ENCODE measurements at places on chromosomes 4 and X.
A peak's percentile ranks its signal among the peaks of the same experiment; 100 is the strongest.

DNA sequence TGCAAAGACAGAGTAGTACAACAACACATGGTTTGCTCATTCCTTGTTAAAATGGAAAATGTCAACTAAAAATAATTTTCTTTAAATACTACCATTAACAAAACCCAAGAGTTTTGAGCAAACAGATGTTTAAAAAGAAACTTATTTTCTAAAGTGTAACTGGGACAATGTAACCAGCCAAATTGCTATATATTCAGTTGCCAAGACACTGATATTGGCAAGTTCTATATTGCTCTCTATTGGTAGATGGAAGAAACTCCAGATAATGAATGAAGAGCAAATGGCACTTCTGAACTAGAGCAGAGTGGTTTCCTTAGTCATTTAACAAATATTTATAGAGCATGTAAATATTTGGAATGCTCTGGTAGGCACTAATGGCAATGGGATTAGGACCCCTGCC is 966.2 kb downstream of the RPA4 start:
- no peak for DNase-seq

GRCh38 chr4:41120297-41121217 is 93.8 kb downstream of the APBB2 start:
- DNase-seq, result no peak

- DNase-seq, result no peak
Measured at GRCh38 chrX:123830309-123830708, 29.5 kb upstream of the XIAP start.

DNA sequence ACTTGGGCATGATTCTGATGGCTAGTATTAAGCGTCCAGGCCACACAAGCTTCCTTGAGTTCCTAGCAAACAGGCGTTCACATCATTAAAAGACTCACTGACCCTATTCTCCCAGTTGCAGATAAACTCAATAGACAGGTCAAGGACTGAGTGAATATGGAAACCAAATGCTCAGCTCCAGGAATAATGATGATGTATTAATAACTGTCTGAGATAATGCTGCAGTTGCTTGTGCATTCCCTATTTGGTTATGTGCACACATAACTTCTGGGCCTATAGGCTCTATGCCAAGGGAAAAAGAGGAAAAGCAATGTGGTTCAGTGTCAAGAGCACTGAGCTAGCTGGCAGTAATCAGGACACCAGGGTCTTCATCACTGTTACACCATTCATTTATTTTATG is 3.5 kb downstream of the RAB9B start:
- no peak for DNase-seq

DNA sequence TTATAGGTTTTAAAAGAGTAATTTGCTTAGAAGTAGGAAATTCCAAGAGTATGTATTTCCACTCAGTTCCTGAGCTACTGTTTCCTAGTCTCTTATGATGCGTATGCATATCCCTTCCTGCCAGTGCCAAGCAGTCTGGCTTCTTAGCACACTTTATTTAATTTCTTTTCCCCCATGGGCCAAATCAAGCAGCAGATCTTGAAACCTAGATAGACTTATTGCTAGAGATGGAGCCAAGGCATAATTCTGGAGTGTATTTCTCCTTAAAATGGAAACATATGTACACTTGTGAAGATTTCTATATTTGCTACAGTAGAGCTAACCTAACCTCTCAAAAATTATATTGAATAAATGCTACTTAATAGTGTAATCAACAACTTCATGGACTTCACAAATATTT is 2337.6 kb downstream of the PCDH7 start:
- DNase-seq, result no peak

DNA sequence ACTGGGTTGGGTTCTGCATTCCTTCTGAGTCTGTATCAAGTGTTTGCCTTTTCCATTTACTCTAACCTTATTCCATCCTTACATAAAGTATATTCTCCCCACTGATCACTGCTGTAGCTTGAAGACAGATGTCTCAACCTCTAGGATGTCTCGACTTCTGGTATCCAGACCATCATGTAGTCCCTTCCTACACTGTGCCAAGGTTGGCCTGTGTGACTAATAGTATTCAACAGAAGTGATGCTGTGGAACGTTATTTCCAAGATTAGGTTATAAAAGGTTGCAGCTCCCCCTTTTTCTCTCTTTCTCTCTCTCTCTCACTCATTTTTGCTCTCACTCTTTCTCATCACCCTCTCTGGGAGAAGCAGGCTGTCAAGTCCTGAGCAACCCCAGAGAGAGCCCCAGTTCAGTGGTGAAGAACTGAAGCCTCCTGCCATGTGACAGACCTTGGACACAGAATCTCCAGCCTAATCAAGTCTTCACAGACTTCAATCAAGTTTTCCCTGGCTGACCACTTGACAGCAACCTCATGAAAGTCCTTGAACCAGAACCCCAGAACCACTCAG is 75.4 kb downstream of the PRDM5 start:
- DNase-seq, result no peak

DNA sequence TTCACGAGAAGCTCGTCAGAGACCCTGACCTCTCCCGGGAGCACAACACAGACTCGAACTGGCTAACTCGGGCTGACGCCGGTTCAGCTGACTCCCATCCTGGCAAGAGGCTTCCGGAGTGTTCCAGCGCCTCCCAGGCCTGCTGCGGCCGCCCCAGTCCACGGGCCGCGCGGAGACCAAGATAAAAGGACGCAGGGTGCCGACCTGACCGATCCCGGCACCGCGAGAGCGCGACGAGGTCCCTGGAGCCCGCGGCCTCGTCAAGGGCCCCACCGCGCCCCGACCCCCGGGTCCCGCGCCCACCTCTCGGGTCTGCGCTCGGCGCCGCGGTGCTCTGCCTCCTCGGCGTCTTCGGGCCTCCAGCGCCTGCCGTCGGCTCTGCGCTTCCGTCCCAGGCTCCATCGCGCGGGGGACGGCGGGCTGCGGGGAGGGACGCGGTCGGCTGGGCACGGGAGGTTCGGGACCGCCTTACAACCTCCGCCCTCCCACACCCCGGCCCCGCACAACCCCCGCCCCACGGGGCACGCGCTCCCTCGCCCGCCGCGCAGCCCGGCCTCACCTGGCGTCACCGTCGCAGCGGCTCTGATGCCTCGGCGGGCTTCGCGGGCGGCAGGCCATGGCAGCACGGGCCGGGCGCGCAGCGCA is 426 bp downstream of the SLBP start:
- DNase-seq, result peak; percentile 36

DNA sequence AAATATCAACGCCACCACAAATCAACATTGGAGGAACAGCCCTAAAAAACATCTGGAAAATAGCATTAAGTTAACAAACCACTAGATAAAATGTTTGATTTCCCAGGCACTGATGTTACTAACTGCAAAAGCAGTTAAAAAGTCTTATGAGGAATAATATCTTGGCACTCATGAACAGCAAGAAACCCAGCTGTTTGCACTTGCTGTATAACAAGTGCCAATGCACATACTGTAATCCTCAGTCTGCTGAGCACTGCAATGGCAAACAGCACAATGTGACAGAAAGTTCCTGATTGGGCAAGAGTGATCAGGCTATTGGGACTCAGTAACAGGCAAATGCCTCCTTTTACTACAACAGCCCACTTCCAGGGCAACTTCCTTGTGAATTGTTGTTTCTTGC is 20.8 kb upstream of the SEC24B start:
- DNase-seq, result no peak

DNA sequence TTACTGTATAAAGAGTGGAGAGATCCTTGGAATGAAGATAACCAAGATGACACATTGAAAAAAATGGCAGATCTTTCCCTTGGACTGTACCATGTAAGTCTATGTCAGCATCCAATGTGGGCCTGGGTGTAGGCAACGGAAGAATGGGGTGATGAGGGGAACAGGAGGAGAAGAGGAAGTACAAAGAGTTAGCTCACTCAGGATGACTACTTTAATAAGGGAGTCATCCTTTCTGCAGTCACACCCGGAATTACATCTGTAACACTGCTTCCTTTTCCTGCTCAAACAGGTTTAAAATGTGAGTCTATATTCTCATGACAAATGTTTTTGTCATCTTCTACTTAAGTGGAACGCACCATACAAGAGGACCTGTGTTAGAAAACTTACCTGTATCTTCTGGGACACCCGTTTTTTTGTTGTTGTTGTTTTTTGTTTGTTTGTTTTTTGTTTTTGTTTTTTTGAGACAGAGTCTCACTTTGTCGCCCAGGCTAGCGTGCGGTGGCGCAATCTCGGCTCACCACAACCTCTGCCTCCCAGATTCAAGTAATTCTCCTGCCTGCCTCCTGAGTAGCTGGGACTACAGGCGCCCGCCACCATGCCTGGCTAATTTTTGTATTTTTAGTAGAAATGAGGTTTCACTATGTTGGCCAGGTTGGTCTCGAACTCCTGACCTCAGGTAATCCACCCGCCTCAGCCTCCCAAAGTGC is 18.0 kb downstream of the HPSE start:
- DNase-seq, result no peak

DNA sequence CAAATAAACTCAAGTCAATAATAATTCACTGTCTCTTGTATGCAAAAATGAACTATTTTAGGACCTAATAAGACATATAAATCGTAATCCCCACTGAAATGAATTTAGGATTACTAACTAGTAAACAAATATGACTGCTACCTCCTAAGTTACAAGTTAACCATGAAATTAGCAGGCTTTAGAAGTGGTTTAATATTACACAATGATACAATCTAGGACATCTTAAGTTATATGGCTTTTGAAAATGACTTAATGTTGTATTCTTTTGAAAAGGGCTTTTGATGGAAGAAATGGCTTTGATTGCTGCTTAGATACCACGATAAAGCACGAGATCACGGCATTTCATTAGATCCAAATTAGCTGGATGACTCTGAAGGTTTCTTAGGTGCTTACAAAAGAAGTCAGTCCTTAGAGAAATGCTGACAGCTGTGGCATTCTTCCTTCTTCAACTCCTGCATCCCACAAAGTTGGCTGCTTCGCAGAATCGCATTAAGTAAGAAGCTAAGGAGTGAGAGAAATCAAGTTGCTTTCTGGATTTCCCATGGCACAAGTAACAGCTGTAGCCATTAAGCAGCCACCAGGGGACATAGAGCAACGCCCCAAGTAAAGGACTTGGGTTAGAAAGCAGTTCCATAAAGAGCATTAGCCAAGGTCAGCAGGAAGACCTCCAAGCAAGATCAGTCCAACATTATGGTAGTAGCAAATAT is 6.9 kb downstream of the SLC10A7 start:
- no peak for DNase-seq

DNA sequence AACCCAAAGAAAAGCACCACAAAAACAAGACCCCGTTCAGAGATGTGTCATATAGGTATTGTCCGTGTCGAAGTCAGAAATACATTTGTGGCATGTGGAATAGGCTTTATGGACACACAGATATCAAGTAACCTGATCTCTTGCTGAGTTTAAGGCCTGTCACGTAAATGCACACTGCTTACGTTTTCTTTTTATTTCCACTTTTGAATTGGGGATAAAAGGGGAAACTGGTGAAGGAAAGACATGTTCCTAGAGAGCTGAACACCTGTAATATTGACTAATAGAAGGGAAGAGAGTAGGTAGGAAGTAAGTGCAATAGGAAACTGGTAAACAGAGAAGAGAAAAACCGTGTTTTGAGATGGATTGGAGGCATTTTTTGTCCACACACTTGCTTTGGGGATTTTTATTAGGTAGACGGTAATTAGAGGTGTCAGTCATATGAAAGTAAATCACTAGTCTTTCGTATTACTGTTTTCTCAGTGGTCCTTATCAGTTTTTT is 24.9 kb downstream of the TMEM131L start:
- no peak for DNase-seq

- no peak for DNase-seq
Measured at GRCh38 chrX:119398974-119399771, at the start of gene SLC25A43. SLC25A43 (plus strand) TSS chrX:119399336; CDS start chrX:119399404, 68 bp downstream.

DNA sequence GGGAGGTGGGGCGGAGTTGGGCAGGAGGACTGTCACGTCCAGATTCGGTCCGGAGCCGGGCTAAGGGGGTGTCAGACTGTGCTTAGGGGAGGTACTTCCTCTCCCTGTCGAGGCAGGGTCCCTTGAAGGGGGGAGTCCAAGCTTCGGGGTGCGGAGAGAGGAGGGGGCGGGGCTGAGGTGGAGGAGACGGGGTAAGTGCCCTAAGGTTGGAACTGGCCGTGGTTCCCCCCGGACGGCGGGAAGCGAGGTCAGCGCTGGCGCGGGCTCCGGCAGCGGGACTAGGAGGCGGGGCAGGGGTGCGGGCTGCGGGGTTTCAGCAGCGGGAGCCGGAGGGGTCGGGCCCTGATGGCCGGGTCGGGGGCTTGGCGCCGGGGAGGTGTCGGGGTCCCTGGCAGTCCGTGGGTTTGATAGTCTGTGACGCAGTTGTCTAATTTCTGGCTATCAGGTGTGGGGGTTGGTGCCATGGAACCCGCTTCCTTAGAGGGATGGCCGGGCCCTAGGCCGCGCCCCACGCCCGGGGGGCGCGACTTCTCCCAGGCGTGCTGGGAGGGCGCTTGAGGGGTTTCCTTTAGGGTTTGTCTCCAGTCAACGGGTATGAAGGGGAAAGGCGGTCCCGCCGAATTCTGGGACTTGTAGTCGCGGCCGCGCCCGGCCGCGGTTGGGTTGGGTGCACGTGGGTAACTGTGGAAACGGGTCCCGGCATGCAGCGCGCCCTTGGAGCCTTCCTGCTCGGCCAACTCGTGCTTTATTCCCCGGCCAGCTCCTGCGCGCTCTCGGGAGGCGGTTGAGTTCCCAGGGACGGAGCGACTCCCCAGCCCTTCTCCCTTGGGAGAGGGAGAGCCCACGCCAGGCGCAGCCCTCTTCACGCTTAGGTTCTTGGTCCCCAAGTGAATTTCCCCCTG is 1.5 kb downstream of the DCUN1D4 start:
- peak; percentile 85 for DNase-seq

DNA sequence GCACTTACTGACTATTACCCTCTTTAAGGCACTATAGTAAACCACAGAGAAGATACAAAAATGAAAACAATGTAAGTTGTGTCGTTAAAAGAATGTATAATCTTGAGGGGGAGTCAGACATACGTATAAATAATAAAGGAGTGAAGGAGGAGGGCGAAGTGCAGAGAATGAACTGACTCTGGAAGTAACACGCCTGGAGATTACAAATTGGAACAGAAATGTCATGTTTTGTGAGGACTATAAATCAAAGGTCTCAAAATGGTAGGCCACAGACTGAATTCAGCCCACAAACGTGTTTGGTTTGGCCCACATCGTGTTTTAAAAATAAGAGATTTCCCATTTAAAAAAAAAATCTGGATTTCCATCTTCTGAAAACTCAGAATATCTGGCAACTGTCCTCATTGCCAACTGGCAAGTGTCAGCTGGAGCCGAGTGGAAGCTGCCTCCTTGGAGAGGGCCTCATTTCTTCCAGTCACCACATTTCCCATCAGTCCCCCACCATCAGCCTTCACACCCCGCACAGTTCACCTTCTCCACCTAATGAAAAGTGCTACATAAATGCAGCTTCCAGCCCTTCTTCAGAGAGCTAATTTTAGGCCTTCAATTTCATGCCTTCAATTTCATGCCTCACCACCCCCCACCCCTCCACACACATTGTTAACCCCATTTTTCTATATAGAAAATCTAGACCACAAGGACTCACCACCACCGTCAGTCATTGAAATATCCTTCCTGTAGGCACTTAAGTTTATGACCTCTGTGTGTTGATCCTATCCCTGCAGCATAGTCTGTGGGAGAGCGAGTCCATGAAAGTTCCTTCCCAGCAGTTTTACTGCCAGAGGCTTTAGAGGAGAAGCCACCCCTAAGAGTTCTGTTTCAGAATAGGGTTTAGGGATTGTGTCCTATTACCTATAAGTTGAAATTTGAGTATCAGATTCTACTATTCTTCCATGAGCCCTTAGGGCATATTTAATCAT is 32.0 kb upstream of the COL25A1 start:
- no peak for DNase-seq
